ENCODE measurements at places on chromosomes 5 and 9. TPM values are rescaled to one million over a fixed set of nuclear protein-coding genes. Genes with fewer than 3 reads are reported as not detected.

DNA sequence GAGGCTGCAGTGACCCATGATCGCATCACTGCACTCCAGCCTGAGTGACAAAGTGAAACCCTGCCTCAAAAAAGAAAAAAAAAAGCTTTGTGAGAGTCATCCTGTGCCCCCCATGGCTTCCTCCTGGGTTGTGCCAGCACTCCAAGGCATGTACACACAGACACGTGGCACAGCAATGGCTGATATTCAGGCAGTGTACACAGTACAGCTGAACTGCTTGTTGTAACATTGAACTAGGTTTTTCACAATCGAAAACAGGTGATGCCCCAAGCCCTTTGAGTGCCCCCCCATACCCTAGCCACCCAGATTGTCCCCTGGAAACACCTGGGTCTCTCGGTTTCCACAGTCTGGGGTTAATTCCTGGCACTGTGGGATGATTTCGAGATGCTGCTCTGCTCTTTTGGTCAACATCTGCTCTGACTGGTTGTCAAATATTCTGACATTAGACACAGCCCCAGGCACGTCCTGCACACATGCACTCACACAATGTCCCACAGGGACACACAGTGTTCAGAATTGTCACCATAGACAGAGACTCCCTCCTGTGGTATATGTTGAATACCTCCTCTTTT is 9.2 kb downstream of the SPINK4 start:
- no peak for DNase-seq
- no peaks in the 10 kb centered on the region for H3K4me1 ChIP-seq
- H3K27me3 ChIP-seq: no peaks in the 10 kb centered on the region
- H3K4me3 ChIP-seq: no peak overlapping the region

- no peaks in the 10 kb centered on the region for H3K27me3 ChIP-seq
- no peaks in the 10 kb centered on the region for H3K4me1 ChIP-seq
- H3K36me3 ChIP-seq: no peaks in the 10 kb centered on the region
These were observed 216.9 kb downstream of the SPOCK1 start for GRCh38 chr5:137282216-137282615.

GRCh38 chr5:72693546-72694205 is 122.8 kb upstream of the TNPO1 start:
- H3K36me3 ChIP-seq: no peaks in the 10 kb centered on the region
- H3K27ac ChIP-seq: no peak overlapping the region
- H3K4me3 ChIP-seq: no peak overlapping the region
- DNase-seq: no peak

- no peak for DNase-seq
- peaks cover 9% of the 10 kb centered on the region for H3K4me1 ChIP-seq
- no peaks in the 10 kb centered on the region for H3K36me3 ChIP-seq
- H3K27ac ChIP-seq: no peak overlapping the region
- no peaks in the 10 kb centered on the region for H3K27me3 ChIP-seq
- H3K4me3 ChIP-seq: no peak overlapping the region
These were observed 293.2 kb upstream of the KLF4 start for GRCh38 chr9:107782789-107783188.

GRCh38 chr5:58117542-58117941 is 342.3 kb downstream of the PLK2 start:
- H3K4me3 ChIP-seq: no peak overlapping the region
- H3K36me3 ChIP-seq: no peaks in the 10 kb centered on the region
- no peak for DNase-seq
- no peaks in the 10 kb centered on the region for H3K4me1 ChIP-seq

GRCh38 chr5:17732351-17732923 is 98.2 kb downstream of the TAF11L14 start:
- DNase-seq: no peak
- H3K4me1 ChIP-seq: no peaks in the 10 kb centered on the region
- H3K27me3 ChIP-seq: no peaks in the 10 kb centered on the region

DNA sequence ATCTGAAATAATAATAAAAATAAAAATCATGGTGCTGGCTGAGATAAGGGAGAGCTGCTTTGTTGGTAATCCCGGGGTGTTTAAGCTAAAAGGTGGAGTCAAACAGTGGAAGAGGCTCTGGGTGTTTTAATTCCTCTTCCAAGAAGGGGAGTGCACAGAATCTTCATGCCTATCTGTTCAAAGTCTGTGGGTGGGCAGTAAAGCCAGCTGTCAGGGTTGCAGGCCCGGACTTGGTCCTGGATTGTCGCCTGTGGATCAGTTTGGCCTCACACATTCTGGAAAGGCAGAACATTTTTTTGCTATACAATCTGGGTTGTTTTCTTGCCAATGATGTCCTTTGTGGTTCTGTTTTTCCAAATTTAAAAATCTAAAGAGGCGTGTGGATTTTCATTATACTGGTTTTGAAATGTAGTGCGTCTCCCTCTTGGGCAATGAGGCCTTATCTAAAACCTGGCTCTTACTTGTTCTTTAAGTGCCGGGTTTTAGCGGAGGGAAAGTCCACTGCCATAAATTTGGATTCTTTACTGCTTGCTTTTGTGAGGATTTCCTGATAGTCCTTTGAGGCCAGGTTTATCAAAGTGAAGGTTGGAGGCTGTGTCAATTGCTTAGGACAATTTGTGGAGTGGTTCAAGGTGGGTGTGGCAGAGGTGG is 5.8 kb downstream of the ANKDD1B start:
- H3K4me3 ChIP-seq: no peak overlapping the region
- no peak for DNase-seq
- H3K27me3 ChIP-seq: no peaks in the 10 kb centered on the region
- H3K4me1 ChIP-seq: peaks cover 7% of the 10 kb centered on the region

- H3K4me3 ChIP-seq: no peak overlapping the region
- no peaks in the 10 kb centered on the region for H3K4me1 ChIP-seq
- no peak for DNase-seq
These were observed 36.8 kb upstream of the COL5A1 start for GRCh38 chr9:134604834-134605233.

DNA sequence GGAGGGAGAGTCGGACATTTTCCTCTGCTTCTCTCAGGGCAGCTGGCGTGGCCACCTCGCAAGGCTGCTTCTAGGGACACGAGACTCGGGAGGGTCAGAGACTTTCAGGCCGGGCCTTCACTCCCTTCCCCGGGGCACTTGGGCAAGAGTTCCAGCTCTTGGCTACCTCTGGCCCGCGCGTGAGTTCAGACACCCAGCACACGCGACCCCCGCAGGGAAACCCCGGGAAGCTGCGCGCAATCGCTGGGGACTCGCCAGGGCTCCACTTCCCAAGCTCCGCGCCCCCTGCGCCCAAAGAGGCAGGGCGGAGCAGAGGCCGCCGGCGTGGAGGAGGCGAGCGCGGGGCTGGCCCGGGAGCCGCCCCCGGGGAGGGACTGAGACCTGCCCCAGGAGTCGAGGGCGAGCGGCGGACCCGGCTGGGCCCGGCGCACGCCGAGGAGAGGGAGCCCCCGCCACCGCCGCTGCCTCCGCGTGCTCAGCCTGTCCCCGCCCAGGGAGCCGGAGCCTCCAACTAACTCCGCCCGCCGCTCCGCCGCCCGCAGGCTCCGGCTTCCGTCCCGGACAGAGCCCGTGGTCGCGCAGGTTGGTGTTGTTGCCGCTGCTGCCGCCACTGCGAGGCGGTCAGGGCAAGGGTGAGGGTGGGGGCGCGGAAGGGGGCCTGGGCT is at the start of gene PAM:
PAM (plus strand) TSS at position 539 of the 665 bp plus-strand sequence. CDS start 110,891 bp downstream, outside the sequence.
- H3K4me3 ChIP-seq: peak within 1 kb of the TSS; percentile 92
- H3K27me3 ChIP-seq: peaks cover 26% of the 10 kb centered on the region
- H3K36me3 ChIP-seq: no peaks in the 10 kb centered on the region

Gene TSSK1B
- not detected for polyA plus RNA-seq

- H3K27me3 ChIP-seq: no peaks in the 10 kb centered on the region
- H3K4me1 ChIP-seq: peaks cover 37% of the 10 kb centered on the region
- H3K36me3 ChIP-seq: no peaks in the 10 kb centered on the region
- DNase-seq: no peak
- H3K4me3 ChIP-seq: peak within 1 kb of the TSS; percentile 75
These were observed at the start of gene NEK6 for GRCh38 chr9:124257844-124258606. Gene NEK6 (plus strand): TSS chr9:124257949. CDS start chr9:124301965, 44,016 bp downstream.

- H3K27ac ChIP-seq: no peak overlapping the region
- no peaks in the 10 kb centered on the region for H3K27me3 ChIP-seq
- no peaks in the 10 kb centered on the region for H3K4me1 ChIP-seq
- DNase-seq: no peak
- no peak overlapping the region for H3K4me3 ChIP-seq
These were observed 82.3 kb downstream of the SPTLC1 start for GRCh38 chr9:92032891-92033290.

- peaks cover 100% of the 10 kb centered on the region for H3K27me3 ChIP-seq
- H3K4me3 ChIP-seq: peak overlapping the region; percentile 68
- DNase-seq: peak; percentile 69
- H3K4me1 ChIP-seq: peaks cover 48% of the 10 kb centered on the region
- no peak overlapping the region for H3K27ac ChIP-seq
- no peaks in the 10 kb centered on the region for H3K36me3 ChIP-seq
These were observed 6.6 kb downstream of the LHX2 start for GRCh38 chr9:124017929-124018729.

Gene ANXA2R
- polyA plus RNA-seq: not detected

Gene FBXW11
- 45.0 TPM for polyA plus RNA-seq

- H3K27me3 ChIP-seq: no peaks in the 10 kb centered on the region
- H3K27ac ChIP-seq: no peak overlapping the region
These were observed 150.1 kb downstream of the DAB2IP start for GRCh38 chr9:121801579-121801978.

Gene SYNPO
- polyA plus RNA-seq: 0.16 TPM

DNA sequence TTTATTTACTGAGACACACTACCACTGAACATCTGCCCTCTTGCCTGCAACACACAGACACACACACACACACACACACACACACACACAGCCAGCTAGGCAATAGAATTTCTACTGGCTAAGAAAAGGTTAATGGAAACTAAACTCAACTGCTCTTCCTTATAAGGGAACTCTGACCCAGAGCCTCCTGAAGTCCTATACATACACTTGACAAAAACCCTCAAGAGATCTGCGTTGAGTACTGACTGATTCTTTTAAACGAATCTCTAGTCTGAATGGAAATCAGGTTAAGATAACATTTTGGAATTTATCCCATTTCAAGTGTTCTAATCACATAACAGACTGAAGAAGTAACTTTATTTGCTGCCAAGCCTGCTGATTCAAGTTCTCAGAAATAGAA is 25.9 kb upstream of the TRPM3 start:
- H3K4me1 ChIP-seq: no peaks in the 10 kb centered on the region
- H3K27me3 ChIP-seq: no peaks in the 10 kb centered on the region
- DNase-seq: no peak
- H3K36me3 ChIP-seq: no peaks in the 10 kb centered on the region

Gene EGFLAM
- polyA plus RNA-seq: not detected

DNA sequence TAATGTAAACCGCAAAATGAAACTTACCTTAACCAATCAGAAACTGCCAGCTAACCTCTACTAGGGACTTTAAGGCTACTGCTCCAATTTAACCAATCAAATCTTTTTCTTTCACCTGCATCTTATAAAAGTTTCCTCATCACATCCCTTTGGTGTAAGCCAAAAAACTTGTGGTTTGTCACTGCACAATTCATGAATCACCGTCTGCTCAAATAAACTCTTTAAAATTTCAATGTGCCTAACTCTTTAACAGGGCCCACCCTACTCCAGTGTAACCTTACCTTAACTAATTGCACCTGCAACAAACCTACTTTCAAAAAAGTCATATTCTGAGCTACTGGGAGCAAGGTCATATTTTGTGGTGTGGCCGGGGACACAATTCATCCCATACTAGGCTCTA is 172.2 kb upstream of the GRAMD2B start:
- no peak overlapping the region for H3K27ac ChIP-seq
- H3K27me3 ChIP-seq: no peaks in the 10 kb centered on the region
- H3K36me3 ChIP-seq: no peaks in the 10 kb centered on the region
- no peaks in the 10 kb centered on the region for H3K4me1 ChIP-seq

GRCh38 chr9:37944266-37944650 is 40.3 kb upstream of the SLC25A51 start:
- H3K36me3 ChIP-seq: no peaks in the 10 kb centered on the region
- no peak overlapping the region for H3K27ac ChIP-seq
- H3K27me3 ChIP-seq: no peaks in the 10 kb centered on the region
- DNase-seq: no peak

DNA sequence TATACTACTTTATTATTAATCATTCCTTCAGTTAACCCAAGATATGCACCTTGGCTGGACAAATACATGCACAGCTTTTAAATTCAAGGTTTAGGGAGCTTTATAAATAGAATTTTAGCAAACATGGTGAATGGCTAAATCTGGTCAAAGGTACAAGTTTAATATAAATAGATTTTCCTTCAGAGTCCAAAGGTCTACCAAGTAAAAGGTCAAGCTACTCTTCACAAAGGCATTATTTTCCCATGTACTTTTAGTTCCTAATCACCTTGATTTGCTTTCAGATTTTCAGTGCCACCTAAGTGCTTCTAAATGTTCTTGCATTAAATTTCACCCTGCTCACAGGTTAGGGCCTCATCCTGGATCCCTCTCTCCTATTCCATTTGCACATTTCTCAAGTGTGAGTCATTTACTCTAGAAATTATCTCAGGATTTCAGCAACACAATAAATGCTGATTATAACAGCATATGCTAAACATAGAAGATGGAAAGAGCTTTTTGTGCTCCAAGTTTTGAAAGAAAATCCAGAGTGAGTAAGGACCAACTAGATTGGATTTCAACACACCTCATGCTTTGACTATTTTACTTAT is 459.4 kb upstream of the ITGA1 start:
- no peaks in the 10 kb centered on the region for H3K27me3 ChIP-seq
- H3K4me1 ChIP-seq: peaks cover 6% of the 10 kb centered on the region
- no peak for DNase-seq
- no peaks in the 10 kb centered on the region for H3K36me3 ChIP-seq

GRCh38 chr5:168162464-168162863 is 129.0 kb upstream of the WWC1 start:
- no peaks in the 10 kb centered on the region for H3K27me3 ChIP-seq
- H3K36me3 ChIP-seq: no peaks in the 10 kb centered on the region
- peaks cover 23% of the 10 kb centered on the region for H3K4me1 ChIP-seq
- DNase-seq: peak; percentile 31
- H3K27ac ChIP-seq: no peak overlapping the region

GRCh38 chr5:104778-105296 is 12.9 kb downstream of the PLEKHG4B start:
- peak overlapping the region; percentile 30 for H3K27ac ChIP-seq
- no peaks in the 10 kb centered on the region for H3K36me3 ChIP-seq
- no peak for DNase-seq
- no peak overlapping the region for H3K4me3 ChIP-seq

Gene ALDH1A1
- polyA plus RNA-seq: 2.8 TPM

Gene DNAJC25
- polyA plus RNA-seq: 8.4 TPM

DNA sequence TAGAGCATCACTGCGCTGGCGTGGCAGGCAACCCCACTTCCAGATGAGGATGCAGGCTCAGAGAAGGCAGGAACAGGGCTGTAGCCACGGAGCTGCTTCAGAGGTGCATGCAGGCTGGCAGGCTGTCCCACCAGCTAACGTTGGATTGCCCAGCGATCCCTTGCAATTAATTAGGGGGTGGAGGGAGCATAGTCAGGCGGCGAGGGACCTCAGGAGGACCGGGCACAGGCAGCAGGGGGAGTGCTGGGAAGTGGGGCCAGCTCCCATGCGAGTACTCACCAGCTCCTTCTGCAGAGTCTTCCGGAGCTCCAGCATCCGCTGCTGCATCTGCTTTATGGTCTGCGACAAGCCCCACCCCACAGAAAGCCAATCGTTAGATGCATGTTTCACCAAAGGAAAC is 20.3 kb downstream of the ARPC5L start:
- no peak overlapping the region for H3K27ac ChIP-seq
- H3K27me3 ChIP-seq: no peaks in the 10 kb centered on the region
- H3K4me1 ChIP-seq: peaks cover 31% of the 10 kb centered on the region
- peak; percentile 54 for DNase-seq
- peaks cover 5% of the 10 kb centered on the region for H3K36me3 ChIP-seq
